Left colon (tissue), 2 donors: ENCODE measurements at places on chromosomes 3 and 15. TPM values are rescaled to one million over a fixed set of nuclear protein-coding genes. Genes with fewer than 3 reads are reported as not detected.

Gene GNAT1
- not detected for total RNA-seq

Gene BFSP2
- total RNA-seq = not detected

Gene TERC
- not detected for total RNA-seq

Gene STRC
- 0.67 TPM for total RNA-seq

Gene POC1A
- 7.4 TPM for total RNA-seq

Gene DNAH12
- 0.09 TPM for total RNA-seq

Gene CAMK2N2
- total RNA-seq = not detected

Gene CCDC54
- total RNA-seq = not detected

Gene GPR149
- not detected for total RNA-seq

Gene PLIN1
- total RNA-seq = 5.1 TPM

Gene HTR3E
- total RNA-seq = 0.50 TPM

Gene MFAP1
- total RNA-seq = 16.4 TPM

Gene IDH2
- 185 TPM for total RNA-seq

Gene XYLB
- total RNA-seq = 18.0 TPM

Gene CDC25A
- 6.6 TPM for total RNA-seq

Gene PRR20G
- not detected for total RNA-seq

Gene ZIC4
- not detected for total RNA-seq

DNA sequence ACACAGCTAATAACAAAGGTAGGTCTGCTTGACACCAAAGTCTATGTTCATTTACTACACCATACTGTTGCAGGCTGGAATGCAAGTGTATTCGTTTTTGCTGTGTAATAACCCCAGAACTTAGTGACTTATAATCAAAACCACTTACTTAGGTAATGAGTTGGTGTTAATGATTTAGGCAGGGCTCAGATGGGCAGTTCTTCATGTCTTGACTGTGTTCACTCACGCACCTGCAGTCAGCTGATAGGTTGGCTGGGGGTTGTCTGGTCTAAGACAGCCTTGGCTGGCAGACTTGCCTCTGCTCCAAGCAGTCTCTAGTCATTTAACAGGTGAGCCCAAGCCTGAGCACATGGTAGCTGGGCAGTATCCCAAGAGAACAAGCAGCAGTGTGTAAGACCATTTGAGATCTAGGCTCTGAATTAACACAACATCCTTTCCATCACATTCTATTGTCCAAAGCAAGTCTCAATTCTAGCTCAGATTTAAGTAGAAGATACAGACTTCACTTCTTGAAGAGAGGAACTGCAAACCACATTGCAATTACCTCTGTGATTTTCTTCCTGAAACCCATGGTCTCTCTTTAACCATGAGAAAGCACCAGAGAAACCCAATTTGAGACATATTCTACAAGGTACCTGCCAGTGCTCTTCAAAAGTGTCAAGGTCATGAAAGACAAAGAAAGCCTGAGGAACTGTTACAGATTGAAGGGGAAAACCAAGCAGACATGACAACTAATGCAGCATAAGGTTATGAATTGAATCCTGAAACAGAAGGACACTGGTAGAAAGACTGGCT is 13.3 kb upstream of the DCLK3 start:
- DNase-seq = no peak

- no peak for DNase-seq
Measured at GRCh38 chr15:86167841-86168240, 88.2 kb downstream of the AGBL1 start.

- DNase-seq = peak; percentile 70
Measured at GRCh38 chr15:40412095-40412759, 6.6 kb downstream of the IVD start.

DNA sequence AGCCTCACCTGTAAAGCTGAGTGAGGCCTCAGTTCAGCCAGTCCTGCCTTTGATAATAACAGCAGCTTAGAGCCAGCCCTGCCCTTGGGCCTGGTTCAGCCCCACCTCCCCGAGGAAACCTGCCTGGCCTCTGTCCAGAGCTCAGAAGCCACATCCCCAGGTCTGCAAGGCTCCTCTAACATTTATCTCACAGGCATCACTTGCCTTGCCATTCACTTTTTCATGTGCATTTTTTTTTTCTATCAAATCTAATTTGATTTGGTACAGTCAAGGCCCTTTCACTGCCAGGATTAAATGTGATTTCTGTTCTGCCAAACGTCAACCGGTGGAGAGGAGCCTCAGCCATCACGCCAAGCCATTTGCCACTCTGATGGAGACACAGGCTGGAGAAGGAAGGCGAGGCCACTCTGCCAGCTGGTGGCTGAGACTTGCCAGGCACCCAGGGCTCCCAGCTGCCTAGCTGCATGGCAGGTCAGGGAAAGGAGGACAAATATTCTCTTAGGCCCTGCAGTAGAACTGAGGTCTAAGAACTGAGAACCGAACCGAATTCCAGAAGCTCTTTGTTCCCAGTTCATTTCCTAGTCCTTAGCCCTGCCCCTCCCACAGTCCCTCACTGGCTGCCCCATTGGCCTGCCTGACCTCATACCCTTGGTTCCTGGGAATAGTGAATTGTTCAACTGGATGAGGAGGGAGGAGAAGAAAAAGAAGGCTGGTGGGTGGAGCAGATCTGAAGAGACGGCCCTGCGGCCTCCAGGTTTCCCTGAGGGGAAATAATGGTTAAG is 76.4 kb downstream of the SPSB4 start:
- no peak for DNase-seq

DNA sequence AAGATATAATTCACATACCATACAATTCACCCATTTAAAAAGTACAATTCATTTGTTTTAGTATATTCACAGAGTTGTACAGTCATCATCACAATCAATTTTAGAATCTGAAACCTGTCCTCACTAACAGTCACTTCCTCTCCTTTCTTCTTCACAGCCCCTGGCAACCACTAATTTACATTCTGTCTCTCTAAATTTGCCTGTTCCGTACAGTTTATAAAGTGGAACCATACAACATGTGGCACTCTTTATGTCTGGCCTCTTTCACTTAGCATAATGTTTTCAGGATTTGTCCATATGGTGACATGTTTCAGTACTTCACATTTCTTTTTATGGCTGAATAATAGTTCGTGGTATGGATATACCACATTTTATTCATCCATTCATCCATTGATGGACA is 22.7 kb downstream of the ERICH6 start:
- DNase-seq = no peak

DNA sequence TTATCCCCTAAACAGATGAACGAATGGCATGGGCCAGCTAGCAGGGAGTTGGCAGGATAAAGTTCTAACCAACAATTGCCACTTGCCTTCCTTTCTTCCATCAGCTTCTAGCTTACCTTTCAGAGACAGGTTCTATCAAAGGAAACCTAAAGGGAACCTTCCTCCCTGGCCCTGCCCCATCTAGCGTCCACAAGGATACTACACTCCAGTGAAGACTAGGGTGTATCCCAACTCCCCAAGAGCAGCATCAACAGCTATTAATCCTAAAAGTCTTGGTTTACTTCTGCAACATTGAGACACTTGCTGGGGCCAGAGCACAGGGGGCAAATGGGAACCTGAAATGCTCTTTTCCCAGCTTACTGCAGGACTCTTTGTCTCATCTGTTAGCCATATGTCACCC is 37.0 kb upstream of the TMC3 start:
- DNase-seq = no peak

GRCh38 chr15:85112997-85113396 is 131.3 kb downstream of the PDE8A start:
- DNase-seq = no peak

- no peak for DNase-seq
Measured at GRCh38 chr3:25495726-25496253, 67.7 kb downstream of the RARB start.

GRCh38 chr15:37806808-37807207 is 127.6 kb upstream of the TMCO5A start:
- DNase-seq = no peak

GRCh38 chr15:57554812-57555179 is 36.9 kb upstream of the MYZAP start:
- no peak for DNase-seq

DNA sequence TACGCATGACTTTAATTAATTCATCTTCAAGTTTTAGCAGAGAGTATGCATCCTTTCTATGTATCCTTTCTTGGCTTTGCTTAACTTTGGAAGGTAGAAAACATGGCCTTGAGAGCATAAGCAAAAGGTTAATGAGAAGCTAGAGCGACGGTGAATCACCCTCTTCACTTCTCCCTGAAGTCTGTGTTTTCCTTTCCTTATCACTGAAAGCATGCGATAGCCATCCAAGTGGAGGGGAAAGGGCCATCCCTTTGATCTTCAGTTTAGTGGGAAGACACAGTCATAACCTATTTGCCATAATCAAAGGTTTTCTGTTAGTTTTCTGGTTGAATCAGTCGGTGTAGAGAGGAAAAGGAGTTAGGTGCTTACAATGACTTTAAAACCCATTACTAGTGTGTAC is 354.0 kb upstream of the ROBO2 start:
- DNase-seq = no peak

GRCh38 chr3:124234852-124235252 is 242.9 kb upstream of the ROPN1 start:
- no peak for DNase-seq

DNA sequence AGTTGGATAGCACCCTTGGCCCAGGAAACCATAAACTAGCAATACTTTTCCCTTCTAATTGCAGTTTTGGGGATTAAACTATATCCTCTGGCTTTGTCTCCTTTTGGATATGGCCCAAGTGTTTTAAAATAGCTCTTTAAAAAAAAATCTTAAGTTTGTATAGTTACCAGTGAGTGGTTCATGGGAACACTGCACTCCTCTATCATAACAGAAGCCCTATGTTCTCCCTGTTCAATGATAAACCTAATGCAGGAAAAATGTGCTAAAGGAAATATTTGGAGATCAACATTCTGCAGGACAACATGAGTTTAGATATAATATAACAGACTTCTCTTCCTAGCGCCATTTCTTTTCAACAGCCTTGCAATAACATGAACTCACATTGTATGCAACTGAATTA is 13.1 kb downstream of the MRPL47 start:
- no peak for DNase-seq

GRCh38 chr3:179713643-179714090 is 60.8 kb downstream of the USP13 start:
- DNase-seq = no peak

- DNase-seq = no peak
Measured at GRCh38 chr15:63059573-63060216, 17.1 kb downstream of the TPM1 start.

- DNase-seq = no peak
Measured at GRCh38 chr15:65998486-65998885, 129.2 kb downstream of the RAB11A start.

DNA sequence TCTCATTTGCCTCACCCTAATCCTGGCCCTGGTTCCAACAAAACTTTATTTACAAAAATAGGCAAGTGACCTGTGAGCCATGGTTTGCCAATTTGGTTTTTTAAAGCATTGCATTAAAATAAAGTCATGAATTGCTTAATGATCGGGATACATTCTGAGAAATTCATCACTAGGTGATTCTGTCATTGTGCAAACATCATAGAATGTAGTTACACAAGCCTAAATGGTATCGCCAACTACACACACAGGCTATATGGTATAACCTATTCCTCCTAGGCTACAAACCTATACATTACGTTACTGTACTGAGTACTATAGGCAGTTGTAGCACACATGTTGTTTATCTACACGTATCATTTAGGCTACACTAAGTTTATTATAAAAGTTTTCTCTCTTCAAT is 45.9 kb upstream of the SSR3 start:
- no peak for DNase-seq

GRCh38 chr15:96047255-96047931 is 283.1 kb upstream of the NR2F2 start:
- DNase-seq = no peak

GRCh38 chr15:98398056-98398455 is 250.3 kb upstream of the IGF1R start:
- DNase-seq = no peak

GRCh38 chr15:62067448-62068044 is 769 bp downstream of the C2CD4A start:
- DNase-seq = peak; percentile 48

DNA sequence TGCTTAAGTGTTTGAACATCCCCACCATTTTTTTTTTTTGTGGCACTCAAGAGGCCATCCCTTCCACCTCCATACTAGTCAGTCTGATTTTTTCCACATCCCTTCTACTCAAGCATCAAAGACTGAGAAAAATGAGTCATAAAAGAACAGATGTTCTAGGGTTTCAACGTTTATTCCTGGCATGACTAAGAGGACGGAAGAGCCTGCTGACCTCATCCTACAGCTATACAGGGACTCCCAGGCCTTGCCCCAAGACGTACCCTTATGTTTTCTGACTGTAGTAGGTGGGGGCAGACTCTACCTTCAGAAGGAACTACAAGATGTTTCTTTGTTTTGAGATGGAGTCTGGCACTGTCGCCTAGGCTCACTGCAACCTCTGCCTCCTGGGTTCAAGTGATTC is 3.3 kb upstream of the ITPKA start:
- no peak for DNase-seq

- DNase-seq = no peak
Measured at GRCh38 chr15:99671926-99672635, 61.2 kb downstream of the LYSMD4 start.

DNA sequence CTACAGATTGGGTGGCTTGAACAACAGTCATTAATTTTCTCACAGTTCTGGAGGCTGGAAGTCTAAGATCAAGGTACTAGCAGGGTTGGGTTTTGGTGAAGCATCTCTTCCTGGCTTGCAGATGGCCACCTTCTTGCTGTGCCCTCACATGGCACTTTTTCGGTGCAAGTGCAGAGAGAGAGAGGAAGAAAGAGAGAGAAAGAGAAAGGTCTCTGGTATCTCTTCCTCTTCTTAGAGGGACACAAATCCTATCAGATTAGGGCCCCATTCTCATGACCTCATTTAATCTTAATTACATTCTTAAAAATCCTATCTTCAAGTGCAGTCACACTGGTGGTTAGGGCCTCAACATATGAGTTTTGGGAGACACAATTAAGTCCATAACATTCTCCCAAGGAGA is 167.1 kb downstream of the NFKBIZ start:
- DNase-seq = no peak

- DNase-seq = no peak
Measured at GRCh38 chr15:101667881-101668280, 15.7 kb upstream of the TM2D3 start.

DNA sequence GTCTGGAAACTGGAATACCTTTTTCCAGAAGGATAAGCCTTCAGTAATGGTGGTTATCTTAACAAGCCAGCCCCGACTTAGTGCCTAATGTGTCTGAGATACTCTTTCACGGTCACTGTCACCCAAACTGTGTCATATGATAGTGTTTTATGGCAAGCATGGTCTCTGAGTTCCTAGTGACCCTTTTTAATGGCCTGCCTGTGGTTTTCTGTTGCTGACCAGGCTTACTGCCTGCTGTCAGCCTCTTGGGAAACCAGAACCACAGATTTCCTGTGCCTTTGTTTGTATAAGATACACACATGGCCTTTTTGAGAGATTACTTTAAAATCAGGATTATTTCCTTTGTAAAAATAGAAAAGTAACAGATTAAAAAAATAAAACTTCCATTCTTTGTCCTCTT is 22.4 kb downstream of the HPS3 start:
- no peak for DNase-seq

GRCh38 chr15:42226648-42227047 is 18.5 kb upstream of the VPS39 start:
- DNase-seq = no peak

DNA sequence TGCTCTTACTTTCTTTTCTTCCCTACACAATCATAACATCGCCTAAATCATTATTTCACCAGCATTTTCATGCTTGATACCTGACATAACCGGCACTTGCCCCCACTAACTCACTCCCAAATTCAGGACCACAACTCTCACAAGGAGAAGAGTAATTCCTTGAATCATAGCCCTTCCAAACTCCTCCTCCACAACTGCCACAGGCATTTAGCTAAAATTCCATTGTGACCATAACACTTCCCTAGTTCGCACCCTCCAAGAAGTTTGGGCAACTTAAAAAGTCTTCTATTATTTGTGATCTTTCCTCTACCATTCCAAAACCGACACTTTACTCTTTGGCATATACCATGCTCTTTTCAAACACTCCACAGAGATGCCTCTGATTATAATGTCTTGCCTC is 59.4 kb upstream of the XRN1 start:
- no peak for DNase-seq
